A549 treated with GW870086 at 1 μM for 4 hours (cell line): ENCODE measurements at places on chromosomes 12 and 14. TPM values are rescaled to one million over a fixed set of nuclear protein-coding genes. Genes with fewer than 3 reads are reported as not detected.

Gene CYP46A1
- total RNA-seq, result 0.07 to 0.42 TPM (median 0.16 TPM) in 5 replicates

Gene KRT85
- total RNA-seq, result not detected in 5 replicates

Gene DBX2
- total RNA-seq, result not detected in 5 replicates

Gene ARHGEF25
- 4.2 to 6.2 TPM (median 5.7 TPM) in 5 replicates for total RNA-seq

Gene ACOT6
- not detected in 5 replicates for total RNA-seq

Gene SDR9C7
- total RNA-seq, result 0.09 TPM in 1 of 5 replicates, not detected in the others

Gene KLHL33
- not detected in 5 replicates for total RNA-seq

Gene ADCK1
- 5.0 to 6.4 TPM (median 6.1 TPM) in 5 replicates for total RNA-seq

Gene TMTC2
- total RNA-seq, result 0.75 to 1.6 TPM (median 1.4 TPM) in 5 replicates

Gene PIANP
- total RNA-seq, result 0.95 to 1.5 TPM (median 0.97 TPM) in 5 replicates

Gene UNC79
- 0.01 to 0.03 TPM (median 0.03 TPM) in 4 of 5 replicates, not detected in the other for total RNA-seq

Gene CPNE6
- total RNA-seq, result 0.06 to 0.16 TPM (median 0.15 TPM) in 3 of 5 replicates, not detected in the others

Gene VRK1
- total RNA-seq, result 25.7 to 44.1 TPM (median 28.3 TPM) in 5 replicates

Gene TOMM20L
- not detected in 5 replicates for total RNA-seq

Gene BHLHE41
- total RNA-seq, result 0.42 to 0.86 TPM (median 0.71 TPM) in 5 replicates

Gene BTBD6
- 31.1 to 44.6 TPM (median 41.2 TPM) in 5 replicates for total RNA-seq

Gene NTN4
- 40.7 to 53.3 TPM (median 47.0 TPM) in 5 replicates for total RNA-seq

Gene PELI2
- 0.72 to 1.3 TPM (median 0.93 TPM) in 5 replicates for total RNA-seq

Gene SERPINA12
- total RNA-seq, result not detected in 5 replicates

Gene GPR135
- 0.64 to 1.3 TPM (median 0.89 TPM) in 5 replicates for total RNA-seq

Gene APOF
- not detected in 5 replicates for total RNA-seq

Gene RAD51AP1
- total RNA-seq, result 12.1 to 25.5 TPM (median 18.1 TPM) in 5 replicates

Gene DTX3
- 16.4 to 18.8 TPM (median 18.7 TPM) in 5 replicates for total RNA-seq

Gene LRRC43
- 0.26 to 0.36 TPM in 2 of 5 replicates, not detected in the others for total RNA-seq

Gene KRT2
- total RNA-seq, result not detected in 5 replicates

Gene EID3
- 5.4 to 7.3 TPM (median 7.1 TPM) in 5 replicates for total RNA-seq

Gene PAWR
- total RNA-seq, result 28.9 to 59.7 TPM (median 53.9 TPM) in 5 replicates

Gene GPR137C
- 0.07 to 0.17 TPM (median 0.09 TPM) in 4 of 5 replicates, not detected in the other for total RNA-seq

Gene CIROP
- total RNA-seq, result not detected in 5 replicates

Gene LRTM2
- total RNA-seq, result 0.03 to 0.05 TPM in 2 of 5 replicates, not detected in the others

Gene LGR5
- not detected in 5 replicates for total RNA-seq

Gene PXMP2
- 21.1 to 33.0 TPM (median 30.6 TPM) in 5 replicates for total RNA-seq

Gene IL26
- not detected in 5 replicates for total RNA-seq

Gene OR4Q2
- not detected in 5 replicates for total RNA-seq

Gene TRHDE
- 0.14 to 0.19 TPM in 2 of 5 replicates, not detected in the others for total RNA-seq

Gene KLRK1
- not detected in 5 replicates for total RNA-seq

Gene BIN2
- 0.14 to 0.18 TPM (median 0.17 TPM) in 3 of 5 replicates, not detected in the others for total RNA-seq

Gene NRIP2
- total RNA-seq, result not detected in 5 replicates

Gene CCDC177
- total RNA-seq, result 0.02 to 0.07 TPM (median 0.06 TPM) in 3 of 5 replicates, not detected in the others

Gene SVOP
- not detected in 5 replicates for total RNA-seq

Gene FZD10
- not detected in 5 replicates for total RNA-seq

Gene GLTP
- total RNA-seq, result 19.9 to 22.3 TPM (median 21.4 TPM) in 5 replicates

Gene WNT5B
- 1.5 to 2.8 TPM (median 2.3 TPM) in 5 replicates for total RNA-seq

Gene PRH2
- total RNA-seq, result not detected in 5 replicates

Gene FAM181A
- total RNA-seq, result not detected in 5 replicates

Gene CLEC6A
- total RNA-seq, result not detected in 5 replicates
